Caco-2 (cell line): ENCODE measurements at places on chromosomes 2 and 18.

DNA sequence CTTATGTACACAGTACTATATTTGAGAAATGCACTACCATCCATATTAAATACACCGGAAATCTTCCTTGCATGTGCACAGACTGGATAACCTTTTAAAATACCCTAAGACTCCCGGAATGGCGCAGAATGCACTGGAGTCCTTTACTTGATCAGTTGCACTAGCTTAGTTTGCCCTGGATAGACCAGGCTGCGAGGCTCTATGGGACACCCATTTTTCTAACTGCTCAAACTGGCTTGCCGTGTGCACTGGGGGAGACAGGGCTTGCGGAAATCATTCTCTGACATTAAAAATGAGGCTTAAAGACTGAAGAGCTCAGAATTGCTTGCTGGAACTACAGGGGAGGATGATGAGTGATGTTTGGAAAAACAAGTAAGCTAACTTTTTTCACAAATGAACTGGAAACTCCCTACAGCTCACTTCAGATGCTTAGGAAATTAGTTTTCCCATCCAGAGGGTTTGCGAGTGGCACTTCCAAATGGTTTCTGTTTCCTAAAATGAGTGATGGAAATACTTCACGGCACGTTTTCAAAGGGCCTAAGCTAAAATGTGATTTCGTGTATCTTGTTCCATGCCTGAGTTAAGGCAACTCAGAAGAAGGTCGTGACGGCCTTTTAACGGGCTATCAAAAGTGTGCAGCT lies 2.7 kb downstream of the NCK2 start:
- DNase-seq, result no peak

DNA sequence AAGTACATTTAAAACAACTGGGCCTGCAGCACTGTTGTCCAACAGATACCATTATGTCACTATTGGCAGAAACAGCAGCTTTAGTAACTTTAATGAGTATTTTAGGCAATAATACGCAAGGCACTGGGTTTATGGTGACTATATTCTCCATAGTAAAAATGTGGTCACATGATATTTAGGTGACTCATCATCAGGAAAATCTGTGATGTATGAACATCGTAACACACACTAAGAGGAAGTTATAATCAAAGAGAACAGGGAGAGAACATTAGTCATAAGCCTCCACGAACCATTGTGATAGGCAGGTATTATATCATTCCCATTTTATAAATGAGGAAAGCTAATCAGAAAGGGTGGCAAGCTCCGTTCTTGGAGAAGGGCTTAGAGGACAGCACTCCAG lies 36.9 kb downstream of the RAPH1 start:
- no peak for DNase-seq

DNA sequence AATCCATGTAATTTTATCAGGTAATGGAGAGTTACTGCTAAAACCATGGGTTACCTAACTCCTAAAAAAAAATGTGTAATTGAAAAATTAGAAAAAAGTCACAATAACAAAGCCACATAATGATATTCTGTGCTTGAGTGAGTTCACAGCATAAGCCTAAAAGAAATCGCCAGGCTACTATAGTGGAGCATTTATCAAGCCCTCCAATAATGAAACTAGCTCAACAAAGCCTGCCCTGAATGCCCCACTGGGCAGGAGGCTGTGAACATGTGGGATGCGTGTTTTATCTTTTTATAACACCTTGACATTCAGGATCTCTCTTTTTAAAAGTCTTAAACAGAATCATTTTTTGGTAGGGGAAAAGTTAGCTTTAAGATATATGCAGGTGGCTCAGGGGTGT lies 86.3 kb downstream of the KCTD18 start:
- no peak for DNase-seq

GRCh38 chr18:56799756-56800155 lies 148.6 kb downstream of the WDR7 start:
- DNase-seq, result no peak

DNA sequence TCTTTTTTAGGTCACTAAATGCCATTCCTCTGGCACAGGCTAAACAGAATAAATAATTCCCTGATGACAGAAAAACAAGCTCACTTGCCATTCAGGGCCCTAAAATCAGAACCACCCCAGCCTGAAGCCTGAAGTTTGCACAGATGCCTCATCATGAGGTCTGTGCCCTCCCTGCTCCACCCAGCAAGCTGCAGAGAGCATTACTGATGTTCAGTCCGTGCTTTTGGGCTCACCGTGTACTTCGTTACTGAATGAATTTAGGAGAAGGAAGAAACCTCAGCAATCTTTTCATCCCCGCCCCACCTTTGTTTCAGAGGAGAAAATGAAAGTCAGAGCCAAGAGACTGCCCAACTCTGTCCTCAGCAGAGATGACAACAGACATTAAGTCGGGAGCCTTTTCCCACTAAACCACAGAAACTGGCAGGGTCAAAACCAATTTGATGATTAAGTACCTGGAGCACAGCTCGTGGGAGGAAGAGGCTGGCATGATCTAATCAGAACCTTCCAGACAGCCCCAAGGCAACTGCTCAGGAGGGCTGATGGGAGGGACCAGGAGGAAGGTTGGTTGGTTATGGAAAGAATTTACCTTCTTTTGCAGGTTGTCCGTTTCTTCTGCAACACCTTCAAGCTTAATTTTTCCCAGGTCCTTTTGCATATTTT lies 122.7 kb downstream of the LAMA1 start:
- DNase-seq, result no peak

DNA sequence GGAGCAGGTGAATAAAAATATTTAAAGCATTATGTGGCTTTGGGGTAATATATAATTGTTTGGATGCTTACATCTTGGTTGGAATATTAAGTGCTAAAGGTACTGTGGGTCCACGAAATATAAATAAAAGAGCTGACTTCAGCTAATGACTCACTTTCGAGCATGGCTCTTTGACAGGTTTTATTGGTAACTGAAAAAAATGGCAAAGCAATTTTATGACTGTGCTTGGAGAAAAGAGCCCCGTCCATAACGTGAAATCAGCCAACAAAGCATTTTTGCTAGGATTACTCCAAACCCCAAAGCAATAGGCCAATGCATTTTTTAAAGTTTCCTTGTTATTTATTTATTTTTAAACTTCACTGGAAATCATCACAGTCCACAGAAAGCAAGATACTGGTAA lies 397.2 kb upstream of the CDH19 start:
- no peak for DNase-seq

- no peak for DNase-seq
Observed at GRCh38 chr2:156124458-156124857, 208.1 kb downstream of the NR4A2 start.

- no peak for DNase-seq
Observed at GRCh38 chr2:218329826-218330593, 26.6 kb upstream of the CATIP start.

DNA sequence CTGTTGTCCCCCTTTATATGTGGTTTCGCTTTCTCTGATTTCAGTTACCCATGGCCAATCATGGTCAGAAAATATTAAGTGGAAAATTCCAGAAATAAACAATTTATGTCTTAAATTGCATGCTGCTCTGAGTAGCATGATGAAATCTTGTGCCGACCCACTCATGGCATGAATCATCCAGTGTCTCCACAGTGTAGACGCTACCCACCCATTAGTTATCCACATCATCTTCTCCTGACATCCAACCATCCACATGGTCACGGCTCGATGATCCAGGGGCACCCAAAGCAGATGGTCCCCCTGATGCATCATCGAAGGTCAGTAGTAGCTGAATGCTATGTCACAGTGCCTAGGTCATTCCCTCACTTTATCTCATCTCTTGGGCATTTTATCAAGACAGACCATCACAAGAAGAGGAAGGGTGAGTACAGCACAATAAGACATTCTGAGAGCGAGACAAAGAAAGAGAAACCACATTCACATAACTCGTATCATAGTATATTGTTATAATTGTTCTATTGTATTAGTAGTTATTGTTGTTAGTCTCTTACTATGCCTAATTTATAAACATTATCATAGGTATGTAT lies 44.1 kb upstream of the ACKR3 start:
- no peak for DNase-seq

DNA sequence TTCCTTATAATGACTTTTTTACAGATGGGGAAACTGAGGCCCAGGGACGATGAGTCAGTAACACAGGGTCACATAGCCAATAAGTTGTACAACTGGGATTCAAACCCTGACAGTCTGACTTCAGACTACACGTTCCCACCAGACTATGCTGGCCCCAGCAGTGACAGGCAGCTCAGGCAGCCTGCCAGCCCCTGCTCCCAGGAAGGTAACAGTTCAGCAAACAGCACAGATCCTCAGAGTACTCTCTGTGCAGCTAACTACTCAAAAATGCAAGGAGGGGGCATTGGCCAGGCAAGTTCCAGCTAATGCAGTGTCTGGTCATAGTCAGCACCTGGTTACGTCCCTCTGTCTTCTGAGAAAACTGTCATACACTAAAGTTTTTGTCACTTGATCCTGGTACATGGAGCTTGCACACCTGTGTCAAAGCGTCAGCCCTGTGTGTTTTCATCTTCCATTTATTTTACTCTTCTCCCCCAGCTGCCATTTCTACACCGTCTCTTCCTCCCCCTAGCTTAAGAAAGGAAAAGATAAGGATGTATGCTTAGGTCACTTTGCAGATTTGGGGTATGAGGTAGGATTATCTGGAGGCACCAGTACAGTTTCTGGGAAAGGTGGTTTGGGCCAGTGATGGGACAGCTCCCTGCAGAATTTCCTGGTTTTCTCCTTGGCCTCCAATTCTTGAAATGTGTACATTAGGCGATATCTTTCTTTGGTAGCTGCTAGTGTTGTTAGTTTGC lies 4.5 kb downstream of the SMARCAL1 start:
- DNase-seq, result no peak

- no peak for DNase-seq
Observed at GRCh38 chr18:73848656-73849055, 299.0 kb downstream of the FBXO15 start.

GRCh38 chr2:165629776-165630175 lies 160.3 kb downstream of the CSRNP3 start:
- no peak for DNase-seq

DNA sequence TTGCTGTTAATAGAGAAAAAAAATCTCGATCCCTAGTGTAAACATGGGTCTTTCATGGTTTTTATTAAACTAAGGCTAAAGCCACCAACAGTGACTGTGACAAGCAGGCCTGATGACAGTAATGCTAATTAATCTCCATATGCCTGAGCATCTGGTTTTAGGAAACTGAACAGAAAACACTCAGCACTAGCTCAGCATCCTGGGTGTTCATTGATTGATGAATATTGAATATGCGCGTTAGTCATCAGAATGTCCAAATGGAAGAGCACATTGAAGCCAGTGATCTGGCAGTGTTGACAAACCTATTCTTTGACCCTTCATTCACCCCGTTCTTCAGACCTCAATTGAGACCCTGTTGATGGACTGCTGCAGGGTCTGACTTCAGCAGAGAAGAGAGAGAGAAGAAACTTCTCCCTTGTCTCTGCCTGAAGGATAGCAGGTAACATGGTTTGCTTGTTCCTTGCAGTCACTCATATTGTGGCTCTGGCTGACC lies 283.8 kb downstream of the RDH14 start:
- no peak for DNase-seq

- no peak for DNase-seq
Observed at GRCh38 chr2:23246992-23247683, 137.8 kb upstream of the KLHL29 start.

DNA sequence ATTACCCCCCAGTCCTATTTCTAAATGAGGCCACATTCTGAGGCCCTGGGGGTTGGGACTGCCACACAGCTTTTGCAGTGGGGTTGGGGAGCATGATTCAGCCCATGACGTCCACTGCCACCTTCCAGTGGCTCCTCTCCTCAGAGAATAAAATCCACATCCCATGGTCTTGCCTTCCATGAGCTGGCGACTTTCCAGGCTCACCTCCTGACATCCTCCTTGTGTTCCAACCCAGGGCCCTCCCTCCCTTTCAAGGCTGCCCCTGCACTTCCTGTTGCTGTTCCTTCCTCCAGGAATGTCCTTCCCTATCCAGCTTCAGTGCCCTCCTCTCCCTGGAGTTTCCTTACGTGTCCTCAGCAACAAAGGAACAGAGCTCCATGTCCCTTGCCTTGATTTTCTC lies 187.3 kb upstream of the ID2 start:
- no peak for DNase-seq

GRCh38 chr18:25289001-25289631 lies 62.9 kb downstream of the ZNF521 start:
- DNase-seq, result no peak

DNA sequence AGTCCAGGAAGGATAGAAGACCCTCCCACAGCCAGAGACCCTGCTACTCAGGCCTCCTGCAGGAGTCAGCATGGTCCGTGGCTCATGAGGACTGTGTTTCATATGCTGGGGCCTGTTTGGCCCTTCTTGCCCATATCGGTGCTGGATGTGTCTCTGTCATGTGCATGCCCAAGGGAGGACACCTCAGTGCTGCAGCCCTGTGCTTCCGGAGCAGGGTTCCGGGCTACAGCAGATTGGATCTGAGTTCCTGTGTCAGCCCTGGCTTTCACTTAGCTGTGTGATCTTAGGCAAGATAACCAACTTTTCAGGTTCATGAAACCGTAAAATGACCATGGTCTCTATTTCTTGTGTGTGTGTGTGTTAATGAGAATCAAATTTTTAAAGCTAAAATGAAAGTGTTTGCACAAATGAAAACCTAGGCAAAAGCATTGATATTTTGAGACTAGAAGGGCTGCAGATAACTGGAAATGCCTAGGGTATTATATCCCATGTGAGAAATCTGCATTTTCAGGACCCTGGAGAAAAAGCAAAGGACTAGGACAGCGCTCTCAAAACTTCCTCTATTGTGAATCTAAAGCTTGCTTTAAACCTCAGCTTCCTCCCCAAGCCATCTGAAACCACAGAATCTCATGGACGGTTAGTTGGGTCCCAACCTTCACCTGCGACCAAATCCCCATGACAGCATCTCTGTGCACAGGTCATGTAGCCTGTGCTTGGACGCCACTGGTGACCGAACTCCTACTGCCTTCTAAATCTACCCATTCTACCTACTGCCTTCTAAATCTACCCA lies 58.8 kb upstream of the CAPN13 start:
- DNase-seq, result no peak

- DNase-seq, result no peak
Observed at GRCh38 chr2:201363857-201364560, 6.9 kb upstream of the FLACC1 start.

- no peak for DNase-seq
Observed at GRCh38 chr2:239401881-239402233, 1.0 kb upstream of the HDAC4 start.

DNA sequence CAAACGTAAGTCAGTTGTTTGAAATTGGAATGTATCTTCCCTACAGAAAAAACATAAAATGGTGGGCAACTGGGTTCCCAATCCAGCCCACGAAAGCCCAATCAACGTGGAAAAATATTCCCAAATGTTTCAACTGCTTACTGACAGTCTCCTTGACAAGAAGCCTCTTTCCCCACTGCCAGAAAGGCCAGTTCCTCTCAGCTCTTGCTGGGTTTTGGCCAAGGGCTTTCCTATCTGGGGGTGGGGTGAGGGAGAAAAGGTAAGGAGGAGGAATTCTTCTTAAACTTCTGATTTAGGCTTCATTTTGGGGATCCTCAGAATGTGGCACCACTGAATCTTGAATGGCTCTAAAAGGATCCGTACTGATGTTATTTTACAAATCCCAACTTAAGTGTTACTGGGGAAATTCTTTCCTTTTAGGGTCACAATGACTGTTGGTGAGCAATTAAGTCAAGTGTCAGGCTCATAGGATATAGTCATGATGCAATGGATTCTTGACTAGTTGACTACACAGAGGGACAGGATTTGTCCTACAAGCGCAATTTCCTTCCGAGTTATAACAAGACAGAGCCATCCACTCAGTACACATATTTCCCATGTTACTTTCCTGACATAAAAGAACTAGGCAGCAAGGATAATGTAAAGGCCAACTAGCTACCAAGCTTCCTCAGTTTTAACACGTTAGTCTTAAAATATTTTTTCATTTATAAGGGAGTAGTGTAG lies 73.6 kb downstream of the SPRED2 start:
- DNase-seq, result no peak
